T-helper 17 cell (primary cell): ENCODE measurements at places on chromosomes 16 and 17. TPM values are rescaled to one million over a fixed set of nuclear protein-coding genes. Genes with fewer than 3 reads are reported as not detected.

MCRIP2 gene
- total RNA-seq = 15.7 TPM

TAC4 gene
- total RNA-seq = not detected

C17orf107 gene
- 10.7 TPM for total RNA-seq

ATF7IP2 gene
- 86.7 TPM for total RNA-seq

MT1G gene
- total RNA-seq = 0.85 TPM

SYT17 gene
- total RNA-seq = not detected

GRCh38 chr17:81184555-81184954, 18.5 kb upstream of the AATK start:
- peaks cover 3% of the 10 kb centered on the region for H3K36me3 ChIP-seq
- no peak for DNase-seq

- H3K27me3 ChIP-seq = no peaks in the 10 kb centered on the region
- H3K27ac ChIP-seq = peak within 1 kb of the TSS; percentile 11
- H3K4me1 ChIP-seq = peaks cover 16% of the 10 kb centered on the region
- H3K36me3 ChIP-seq = peaks cover 2% of the 10 kb centered on the region
Measured at GRCh38 chr17:1649844-1650501, at the start of gene RILP. Gene RILP (minus strand): TSS chr17:1649866. CDS start chr17:1649804, 62 bp downstream.

GRCh38 chr17:28191018-28191417, 128.0 kb upstream of the TMEM97 start:
- H3K27me3 ChIP-seq = no peaks in the 10 kb centered on the region
- no peak for DNase-seq
- no peak overlapping the region for H3K27ac ChIP-seq
- H3K4me3 ChIP-seq = no peak overlapping the region

- H3K36me3 ChIP-seq = no peaks in the 10 kb centered on the region
- no peaks in the 10 kb centered on the region for H3K4me1 ChIP-seq
- H3K27ac ChIP-seq = no peak overlapping the region
- no peak overlapping the region for H3K4me3 ChIP-seq
- DNase-seq = no peak
Measured at GRCh38 chr17:41284043-41284442, 8.5 kb downstream of the KRTAP9-7 start.

GRCh38 chr16:55323637-55324271, at the start of gene IRX6:
Gene IRX6 (plus strand): TSS chr16:55324203. CDS start chr16:55325092, 889 bp downstream.
- peaks cover 5% of the 10 kb centered on the region for H3K4me1 ChIP-seq
- no peaks in the 10 kb centered on the region for H3K36me3 ChIP-seq
- H3K27ac ChIP-seq = no peak within 1 kb of the TSS
- H3K27me3 ChIP-seq = peaks cover 61% of the 10 kb centered on the region

DNA sequence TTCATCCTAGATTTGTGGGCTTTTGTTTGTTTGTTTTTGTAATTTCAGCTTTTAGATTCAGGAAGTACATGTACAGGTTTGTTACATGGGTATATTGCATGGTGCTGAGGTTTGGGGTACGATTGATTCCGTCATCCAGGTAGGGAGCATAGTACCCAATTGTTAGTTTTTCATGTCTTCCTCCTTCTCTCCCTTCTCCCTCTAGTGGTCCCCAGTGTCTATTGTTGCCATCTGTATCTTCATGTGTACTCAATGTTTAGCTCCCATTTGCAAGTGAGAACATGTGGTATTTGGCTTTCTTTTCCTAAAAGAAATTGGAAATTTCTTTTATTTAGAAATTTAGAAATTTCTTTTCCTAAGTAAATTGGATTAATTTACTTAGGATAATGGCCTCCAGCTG, 37.1 kb upstream of the BCAS3 start:
- H3K27ac ChIP-seq = no peak overlapping the region
- H3K36me3 ChIP-seq = peaks cover 2% of the 10 kb centered on the region
- H3K27me3 ChIP-seq = no peaks in the 10 kb centered on the region
- peaks cover 5% of the 10 kb centered on the region for H3K4me1 ChIP-seq
- H3K4me3 ChIP-seq = no peak overlapping the region

- no peak overlapping the region for H3K4me3 ChIP-seq
- DNase-seq = no peak
- no peaks in the 10 kb centered on the region for H3K27me3 ChIP-seq
- no peak overlapping the region for H3K27ac ChIP-seq
- peaks cover 6% of the 10 kb centered on the region for H3K36me3 ChIP-seq
- peaks cover 15% of the 10 kb centered on the region for H3K4me1 ChIP-seq
Measured at GRCh38 chr17:41975099-41976083, 8.8 kb downstream of the CNP start.

GRCh38 chr17:17156511-17156910, 49.6 kb downstream of the PLD6 start:
- peaks cover 12% of the 10 kb centered on the region for H3K36me3 ChIP-seq
- no peak for DNase-seq
- H3K27me3 ChIP-seq = no peaks in the 10 kb centered on the region
- peaks cover 48% of the 10 kb centered on the region for H3K4me1 ChIP-seq
- no peak overlapping the region for H3K4me3 ChIP-seq
- H3K27ac ChIP-seq = peak overlapping the region; percentile 92

- peaks cover 14% of the 10 kb centered on the region for H3K27me3 ChIP-seq
- H3K4me3 ChIP-seq = no peak overlapping the region
Measured at GRCh38 chr17:31564291-31564690, 172.8 kb downstream of the RAB11FIP4 start.

GRCh38 chr17:50556803-50557202, 3.7 kb upstream of the CACNA1G start:
- peaks cover 2% of the 10 kb centered on the region for H3K36me3 ChIP-seq
- peaks cover 12% of the 10 kb centered on the region for H3K4me1 ChIP-seq
- H3K27ac ChIP-seq = no peak overlapping the region
- no peak for DNase-seq

- H3K4me1 ChIP-seq = peaks cover 6% of the 10 kb centered on the region
- H3K27me3 ChIP-seq = no peaks in the 10 kb centered on the region
- peaks cover 2% of the 10 kb centered on the region for H3K36me3 ChIP-seq
- H3K4me3 ChIP-seq = no peak overlapping the region
- no peak for DNase-seq
- peak overlapping the region; percentile 27 for H3K27ac ChIP-seq
Measured at GRCh38 chr16:88045820-88046303, 94.6 kb downstream of the BANP start.

DNA sequence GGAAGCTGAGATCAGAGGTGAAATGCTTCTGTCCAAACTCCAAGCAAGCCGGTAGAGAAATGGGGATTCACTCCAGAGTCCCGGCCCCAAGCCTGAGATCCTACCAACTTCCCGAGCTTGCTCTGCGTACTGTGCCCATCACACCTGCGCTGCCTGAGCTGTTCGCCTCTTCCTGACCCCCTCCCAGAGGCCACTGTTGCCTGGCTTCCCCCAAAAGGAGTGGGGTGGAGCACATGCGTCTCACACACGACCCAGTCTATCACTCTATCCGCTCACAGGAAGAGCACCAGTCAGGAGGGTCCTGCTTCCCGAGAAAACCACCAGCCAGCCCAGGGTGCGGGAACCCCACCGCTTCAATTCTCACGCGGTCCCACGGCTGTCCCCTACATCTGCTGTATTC, 13.5 kb upstream of the C16orf95 start:
- H3K4me3 ChIP-seq = no peak overlapping the region
- H3K36me3 ChIP-seq = peaks cover 2% of the 10 kb centered on the region
- H3K27me3 ChIP-seq = no peaks in the 10 kb centered on the region
- H3K4me1 ChIP-seq = peaks cover 7% of the 10 kb centered on the region
- peak overlapping the region; percentile 8 for H3K27ac ChIP-seq

- H3K36me3 ChIP-seq = peaks cover 4% of the 10 kb centered on the region
- no peak for DNase-seq
- H3K4me1 ChIP-seq = peaks cover 3% of the 10 kb centered on the region
- no peaks in the 10 kb centered on the region for H3K27me3 ChIP-seq
Measured at GRCh38 chr17:61088556-61088955, 311.1 kb upstream of the TBX2 start.

- H3K27ac ChIP-seq = peak overlapping the region; percentile 6
- peak; percentile 35 for DNase-seq
- H3K4me1 ChIP-seq = peaks cover 18% of the 10 kb centered on the region
- peaks cover 3% of the 10 kb centered on the region for H3K36me3 ChIP-seq
Measured at GRCh38 chr17:36755586-36755985, 154.2 kb downstream of the MRM1 start.

DNA sequence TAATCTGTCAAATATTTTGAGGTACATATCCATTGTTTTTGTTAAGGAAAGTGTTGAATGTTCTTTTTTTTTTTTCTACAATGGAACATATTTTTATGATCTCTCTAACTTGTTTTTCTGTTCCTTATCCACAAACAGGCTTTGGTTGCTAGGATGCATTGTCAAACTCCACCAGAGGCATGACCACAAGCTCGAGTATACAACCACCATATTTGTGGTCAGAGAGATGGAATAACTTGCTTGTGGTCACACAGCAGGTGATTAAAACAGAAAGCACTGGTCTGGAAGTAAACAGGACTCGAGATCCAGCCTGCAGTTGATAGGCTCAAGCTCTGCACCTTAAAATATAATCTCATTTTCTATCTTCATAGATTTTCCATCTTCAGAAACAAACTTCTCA, 105.8 kb upstream of the ADAMTS18 start:
- no peaks in the 10 kb centered on the region for H3K4me1 ChIP-seq
- no peak overlapping the region for H3K27ac ChIP-seq
- H3K4me3 ChIP-seq = no peak overlapping the region
- no peaks in the 10 kb centered on the region for H3K36me3 ChIP-seq
- H3K27me3 ChIP-seq = peaks cover 38% of the 10 kb centered on the region

- no peak for DNase-seq
- no peak overlapping the region for H3K4me3 ChIP-seq
Measured at GRCh38 chr16:1747934-1748333, 23.4 kb downstream of the NME3 start.

GRCh38 chr16:9256196-9256595, 164.8 kb downstream of the HAPSTR1 start:
- no peak overlapping the region for H3K4me3 ChIP-seq
- no peaks in the 10 kb centered on the region for H3K4me1 ChIP-seq
- H3K27me3 ChIP-seq = peaks cover 41% of the 10 kb centered on the region

DNA sequence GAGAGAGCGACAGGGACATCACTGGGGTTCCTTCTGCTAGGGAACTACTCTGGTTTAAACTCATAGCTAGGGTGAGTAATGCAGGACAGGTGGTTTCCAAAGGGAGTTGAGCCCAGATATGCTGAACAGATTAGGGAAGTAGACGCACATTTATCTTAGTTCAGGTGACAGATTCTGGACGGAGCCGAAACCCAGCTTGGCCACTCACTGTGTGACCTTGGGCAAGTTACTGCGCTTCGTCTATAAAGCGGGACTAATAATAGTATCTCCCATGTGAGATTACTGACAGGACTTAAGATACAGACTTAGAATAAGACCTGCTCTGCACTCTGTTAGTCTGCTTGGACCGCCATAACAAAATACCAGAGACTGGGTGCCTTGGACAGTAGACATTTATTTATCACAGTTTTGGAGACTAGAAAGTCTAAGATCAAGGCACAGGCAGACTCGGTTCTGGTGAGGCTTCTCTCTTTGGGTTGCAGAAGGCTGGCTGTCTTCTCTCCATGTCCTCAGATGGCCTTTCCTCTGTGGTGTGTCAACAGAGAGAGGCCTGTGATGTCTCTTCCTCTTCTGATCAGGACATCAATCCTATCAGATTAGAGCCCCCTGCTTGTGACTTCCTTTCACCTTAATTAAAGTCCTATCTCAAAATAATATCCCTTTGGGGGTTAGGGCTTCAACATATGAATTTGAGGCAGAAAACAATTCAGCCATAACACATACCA, 12.1 kb downstream of the SCNN1G start:
- H3K27ac ChIP-seq = no peak overlapping the region
- H3K27me3 ChIP-seq = peaks cover 69% of the 10 kb centered on the region
- DNase-seq = no peak
- no peak overlapping the region for H3K4me3 ChIP-seq
- H3K4me1 ChIP-seq = no peaks in the 10 kb centered on the region

DNA sequence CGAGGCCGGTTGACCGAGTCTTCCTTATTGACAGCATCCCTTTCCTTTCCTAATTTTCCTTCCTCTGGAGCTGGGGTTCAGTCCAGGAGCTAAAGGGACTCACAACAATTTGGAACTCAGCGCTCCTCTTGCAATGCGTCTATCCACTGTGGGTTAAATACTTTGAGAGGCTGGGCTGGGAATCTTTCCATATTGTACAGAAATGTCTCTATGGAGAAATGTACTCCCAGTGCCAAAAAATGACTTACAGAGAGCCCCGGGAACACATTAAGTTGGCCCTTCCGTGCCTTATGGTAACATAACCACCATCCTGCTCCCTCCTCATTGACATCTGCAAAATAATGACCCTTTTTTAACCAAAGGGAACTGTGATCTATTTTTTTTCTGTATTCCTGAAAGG, 192.8 kb downstream of the FTO start:
- H3K27ac ChIP-seq = no peak overlapping the region
- H3K4me1 ChIP-seq = peaks cover 21% of the 10 kb centered on the region
- peaks cover 12% of the 10 kb centered on the region for H3K36me3 ChIP-seq
- no peaks in the 10 kb centered on the region for H3K27me3 ChIP-seq

GRCh38 chr17:70295731-70296130, 126.4 kb downstream of the KCNJ2 start:
- no peak overlapping the region for H3K27ac ChIP-seq
- DNase-seq = no peak
- no peaks in the 10 kb centered on the region for H3K27me3 ChIP-seq
- H3K36me3 ChIP-seq = no peaks in the 10 kb centered on the region
- H3K4me3 ChIP-seq = no peak overlapping the region

DNA sequence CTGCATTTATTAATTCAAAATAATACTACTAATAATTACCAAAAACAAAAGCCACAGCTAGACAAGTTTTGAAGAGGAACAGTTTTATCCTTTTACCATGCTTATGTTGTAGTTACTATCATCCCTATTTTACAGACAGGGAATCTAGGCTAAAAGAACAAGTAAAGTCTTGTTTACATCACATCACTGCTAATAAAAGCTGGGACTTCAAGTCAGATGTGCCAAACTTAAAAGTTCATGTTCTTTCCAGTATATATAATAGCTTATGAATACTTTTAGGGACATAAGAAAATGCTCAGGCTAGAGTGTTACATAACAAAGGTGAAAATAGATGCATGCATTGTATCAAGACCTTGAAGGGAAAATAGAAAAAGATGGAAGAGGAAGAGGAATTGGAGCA, 234.2 kb downstream of the CDH11 start:
- H3K4me1 ChIP-seq = no peaks in the 10 kb centered on the region
- H3K36me3 ChIP-seq = no peaks in the 10 kb centered on the region
- DNase-seq = no peak
- no peaks in the 10 kb centered on the region for H3K27me3 ChIP-seq
- no peak overlapping the region for H3K27ac ChIP-seq
- H3K4me3 ChIP-seq = no peak overlapping the region

DNA sequence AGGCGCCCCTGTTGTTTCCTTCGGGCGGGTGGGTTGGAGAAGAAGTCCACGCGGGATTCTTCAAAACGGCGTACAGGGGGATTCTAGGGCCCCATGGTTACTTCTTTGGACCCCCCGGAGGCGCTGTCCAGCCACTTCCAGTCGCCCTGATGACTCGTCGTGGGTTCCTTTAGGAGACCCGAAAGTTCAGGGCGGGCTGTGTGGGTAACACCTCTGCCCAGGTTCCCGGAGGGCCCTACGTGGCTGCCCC, 716 bp upstream of the HIC1 start:
- peak overlapping the region; percentile 85 for H3K4me3 ChIP-seq
- peak overlapping the region; percentile 43 for H3K27ac ChIP-seq
- DNase-seq = no peak
- H3K36me3 ChIP-seq = no peaks in the 10 kb centered on the region
